ENCODE measurements at places on chromosomes 12 and 14.

GRCh38 chr12:50082644-50083043 is 2.5 kb upstream of the SMARCD1 start:
- peak; percentile 34 for DNase-seq

- DNase-seq: no peak
Observed at GRCh38 chr14:77322250-77322902, 1.5 kb downstream of the GSTZ1 start.

- DNase-seq: no peak
Observed at GRCh38 chr14:99747582-99748330, 45.5 kb upstream of the EML1 start.

DNA sequence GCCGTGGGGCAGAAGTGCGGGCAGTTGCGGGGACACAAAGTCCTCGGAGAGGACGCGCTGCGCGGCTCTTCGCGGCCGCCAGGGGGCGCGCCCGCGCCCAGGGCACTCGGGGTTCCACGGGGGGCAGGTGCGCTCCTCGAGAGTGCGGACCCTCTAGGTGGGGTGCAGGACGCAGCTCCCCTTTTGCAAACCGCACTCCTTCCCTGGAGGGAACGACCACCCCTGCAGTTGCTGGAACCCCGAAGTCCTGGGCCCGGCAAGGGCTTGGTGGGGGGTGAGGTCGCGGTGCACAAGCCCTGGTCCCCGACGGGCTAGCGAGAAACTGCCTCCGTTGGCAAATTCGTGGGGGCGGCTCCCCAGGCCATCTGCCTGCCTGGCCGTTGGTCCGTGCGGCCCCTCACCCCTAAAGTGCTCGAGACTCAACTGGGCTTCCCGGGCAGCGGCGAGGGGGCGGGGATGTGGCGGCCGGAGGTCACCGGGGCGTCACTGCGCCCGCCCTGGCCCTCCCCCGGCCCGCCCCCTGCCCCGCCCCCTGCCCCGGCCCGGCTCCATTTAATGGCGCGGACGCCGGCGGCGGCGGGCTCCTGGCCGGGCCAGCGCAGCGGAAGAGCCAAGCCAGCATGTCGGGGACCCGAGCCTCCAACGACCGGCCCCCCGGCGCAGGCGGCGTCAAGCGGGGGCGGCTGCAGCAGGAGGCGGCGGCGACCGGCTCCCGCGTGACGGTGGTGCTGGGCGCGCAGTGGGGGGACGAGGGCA is at the start of gene ADSS1:
ADSS1 (plus strand) TSS at position 579 of the 756 bp plus-strand sequence; CDS start at position 621, 42 bp downstream.
- DNase-seq: peak; percentile 56

- peak; percentile 49 for DNase-seq
Observed at GRCh38 chr12:63916561-63917476, 72.3 kb downstream of the SRGAP1 start.

DNA sequence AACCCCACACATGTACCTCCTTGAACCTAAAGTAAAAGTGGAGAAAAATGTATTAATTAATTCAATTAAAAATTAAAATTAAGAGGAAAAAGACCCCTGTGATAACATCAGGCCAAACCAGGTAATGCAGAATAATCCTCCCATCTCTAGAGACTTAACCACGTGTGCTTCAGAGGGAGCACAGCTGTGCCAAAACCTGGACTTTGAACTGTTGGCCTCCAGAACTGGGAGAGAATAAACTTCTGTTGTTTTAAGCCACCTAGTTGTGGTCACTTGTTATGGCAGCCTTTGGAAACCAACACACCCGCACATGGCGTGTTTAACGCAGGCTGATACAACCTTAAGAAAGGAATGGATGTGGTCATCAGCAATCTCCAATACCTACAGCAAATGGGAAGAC is 23.8 kb downstream of the OAS2 start:
- no peak for DNase-seq

GRCh38 chr14:73238424-73238852 is 1.1 kb downstream of the PAPLN start:
- peak; percentile 84 for DNase-seq

DNA sequence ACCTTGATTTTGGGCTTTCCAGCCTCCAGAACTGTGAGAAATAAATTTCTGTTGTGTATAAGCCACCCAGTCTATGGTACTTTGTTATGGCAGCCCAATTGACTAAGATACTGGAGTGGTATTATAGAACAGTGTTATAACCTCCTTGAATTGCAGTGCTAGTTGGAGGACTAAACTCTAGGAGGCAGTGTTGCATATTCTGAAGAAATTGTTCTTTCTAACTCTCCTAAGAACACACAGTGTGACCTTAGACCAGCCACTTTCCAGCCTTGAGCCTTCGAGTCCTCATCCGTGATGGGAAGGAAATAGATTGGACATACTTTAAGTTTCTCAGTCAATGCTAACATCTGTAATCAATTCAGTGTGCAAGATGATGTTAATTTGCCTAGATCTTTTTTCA is 22.4 kb upstream of the LRRC10 start:
- DNase-seq: no peak

GRCh38 chr12:6335451-6336078 is 6.3 kb downstream of the TNFRSF1A start:
- DNase-seq: peak; percentile 90

- DNase-seq: no peak
Observed at GRCh38 chr12:131674373-131674772, 36.5 kb upstream of the SFSWAP start.

DNA sequence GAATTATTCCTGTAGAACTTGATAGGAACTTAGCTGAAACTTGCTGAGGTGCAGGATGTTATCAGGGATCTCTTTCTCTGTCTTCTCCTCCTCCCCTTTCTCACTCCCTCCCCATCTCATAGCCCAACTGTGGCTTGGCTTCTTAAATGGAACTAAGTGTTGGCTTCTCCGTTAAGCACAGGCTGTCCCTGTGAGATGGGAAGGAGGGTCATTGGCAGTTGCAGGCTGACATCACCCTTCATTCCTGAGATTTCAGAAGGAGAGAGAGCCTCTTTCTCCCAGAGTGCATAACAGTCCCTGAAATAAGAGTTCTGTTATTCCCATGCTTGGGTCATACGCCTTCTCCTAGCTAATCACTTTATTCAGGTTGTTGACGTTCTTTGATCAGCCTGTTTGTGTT is 162.0 kb downstream of the UNC79 start:
- DNase-seq: no peak

- DNase-seq: no peak
Observed at GRCh38 chr12:130212384-130212989, 50.2 kb downstream of the FZD10 start.

DNA sequence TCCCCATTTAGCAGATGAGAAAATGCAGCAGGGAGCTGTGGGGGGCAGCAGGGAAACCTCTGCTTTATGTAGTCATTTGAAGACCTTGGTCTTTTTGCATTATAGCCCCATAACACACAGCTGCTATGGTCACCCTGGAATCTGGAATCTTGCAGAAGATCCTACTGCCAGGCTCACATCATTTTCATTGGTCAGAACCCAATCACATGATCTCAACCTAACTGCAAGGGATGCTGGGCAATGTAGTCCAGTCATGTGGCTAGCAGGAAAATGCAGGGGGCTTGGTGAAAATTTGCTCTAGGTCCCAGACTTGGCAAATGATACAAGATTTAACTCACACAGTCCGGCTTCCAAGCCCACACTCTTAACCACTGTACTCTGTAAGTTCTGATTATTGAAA is 1028.7 kb downstream of the AACS start:
- no peak for DNase-seq

GRCh38 chr12:111067498-111067897 is 147.1 kb upstream of the MYL2 start:
- no peak for DNase-seq

- peak; percentile 76 for DNase-seq
Observed at GRCh38 chr12:93453633-93454032, 11.9 kb upstream of the UBE2N start.

GRCh38 chr14:68523989-68524725 is 268.7 kb downstream of the ZFP36L1 start:
- DNase-seq: peak; percentile 48

DNA sequence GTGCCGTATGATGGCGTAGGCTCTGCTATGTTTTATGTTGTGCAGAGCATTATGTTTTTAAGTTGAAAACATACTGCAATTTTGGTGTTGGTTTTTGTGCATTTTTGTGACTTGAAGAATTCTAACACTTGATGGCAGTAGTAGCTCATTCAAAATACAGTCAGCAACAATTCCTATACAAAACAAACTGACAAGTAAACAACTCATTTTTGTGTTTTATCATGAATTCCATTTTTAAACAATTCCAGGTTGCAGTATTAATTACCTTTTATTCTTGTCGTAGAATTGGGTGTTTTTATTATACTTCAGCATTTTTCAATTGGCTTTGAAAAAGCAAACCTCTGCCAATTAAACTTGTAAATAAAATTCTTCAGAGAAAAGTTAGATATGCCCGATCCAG is 4.1 kb upstream of the CCER1 start:
- DNase-seq: no peak

All from kidney tubule cell (primary cell).